ENCODE measurements at places on chromosomes 11 and 22. TPM values are rescaled to one million over a fixed set of nuclear protein-coding genes. Genes with fewer than 3 reads are reported as not detected.

DNA sequence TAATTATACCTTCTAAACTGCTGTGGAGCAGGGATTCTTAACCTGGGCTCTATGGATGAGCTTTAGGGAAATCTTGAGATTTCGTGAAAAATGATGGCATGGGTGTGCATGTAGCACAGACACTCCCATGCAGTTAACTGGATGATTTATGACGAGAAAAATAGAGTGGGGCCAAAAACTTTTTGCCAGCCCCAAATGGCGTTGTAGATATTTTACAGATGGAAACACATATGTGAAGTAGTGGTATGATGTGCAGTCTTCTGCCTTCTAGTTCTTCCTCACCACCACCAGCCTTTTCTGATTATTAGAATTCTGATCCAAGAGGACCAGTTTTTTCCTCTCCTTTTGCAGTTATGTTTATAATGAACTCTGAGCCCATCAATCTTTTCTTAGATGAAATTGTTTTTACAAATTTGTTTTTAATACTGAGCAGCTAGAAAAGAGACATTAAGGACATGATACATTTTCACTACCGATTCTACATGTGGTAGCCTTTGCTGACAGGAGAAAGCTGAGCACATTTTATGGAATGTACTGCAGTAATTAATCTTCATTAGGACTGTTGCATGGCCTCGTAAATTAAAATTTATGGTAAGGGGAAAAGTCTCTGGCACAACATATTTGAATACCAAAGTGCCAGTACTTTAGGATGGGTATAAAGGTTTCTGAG lies 261.4 kb downstream of the DDX10 start:
- no peak for DNase-seq

DNA sequence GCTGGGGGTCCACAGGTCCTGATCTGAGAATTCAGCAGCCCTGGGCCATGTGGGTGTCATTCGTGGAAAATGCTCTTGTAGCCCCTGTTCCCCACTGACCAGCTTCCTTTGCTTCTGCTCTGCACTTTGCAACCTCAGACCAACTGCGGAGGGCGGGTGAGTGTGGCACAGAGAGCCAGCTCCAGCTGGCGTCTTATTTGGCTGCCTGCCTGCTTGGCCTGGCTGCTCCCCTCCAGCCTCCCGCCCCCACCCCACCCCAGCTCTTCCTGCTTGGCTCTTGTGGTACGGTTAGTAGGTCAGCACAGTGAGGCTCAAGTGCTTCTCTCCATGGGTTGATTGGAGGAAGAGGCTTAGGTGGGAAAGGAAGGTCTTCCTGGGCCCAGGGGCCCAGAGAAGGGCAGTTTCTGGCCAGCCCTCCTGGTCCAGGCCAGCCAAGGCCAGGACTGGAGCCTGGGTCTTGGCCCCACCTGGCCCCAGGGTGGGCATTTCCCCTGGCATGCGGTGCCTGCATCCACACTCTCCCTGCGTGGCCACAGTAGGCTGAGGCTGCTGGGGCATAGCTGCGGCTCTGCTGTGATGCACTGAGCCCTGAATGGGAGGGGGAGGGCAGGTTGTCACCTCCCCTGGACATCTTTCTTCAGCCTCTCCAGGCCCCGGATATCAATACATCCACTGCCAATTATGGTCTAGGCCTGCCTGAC lies 26.5 kb downstream of the MYO7A start:
- peak; percentile 57 for DNase-seq

GRCh38 chr11:60921259-60921658 lies 3.0 kb upstream of the TMEM132A start:
- no peak for DNase-seq

- no peak for DNase-seq
Observed at GRCh38 chr22:11066458-11067285, 4461.3 kb upstream of the OR11H1 start.

DNA sequence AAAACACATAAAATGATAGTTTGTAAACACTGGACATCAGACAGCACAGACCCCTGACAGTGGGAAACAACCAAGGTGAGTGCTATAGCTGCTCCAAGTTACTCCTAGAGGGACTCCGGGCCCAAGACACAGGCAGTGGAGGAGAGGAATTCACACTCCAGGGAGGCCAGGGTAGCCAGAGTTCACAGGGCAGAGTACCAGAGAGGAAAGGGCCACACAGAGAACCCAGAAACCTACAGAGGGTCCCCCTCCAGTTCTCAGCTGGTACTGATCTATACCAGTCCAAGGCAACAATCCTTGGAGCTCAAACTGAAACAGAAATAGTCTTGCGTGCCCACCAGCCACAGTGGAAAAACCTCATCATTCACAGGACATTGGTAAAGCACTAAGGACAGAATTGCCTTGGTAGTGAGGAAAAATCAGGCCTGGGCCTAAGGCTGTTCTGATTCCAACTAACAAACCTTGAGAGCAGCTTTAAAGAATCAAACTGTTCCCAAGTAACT lies 7.6 kb downstream of the VPS37C start:
- DNase-seq: no peak

- no peak for DNase-seq
Observed at GRCh38 chr11:121711939-121712338, 259.2 kb upstream of the SORL1-AS1 start.

DNA sequence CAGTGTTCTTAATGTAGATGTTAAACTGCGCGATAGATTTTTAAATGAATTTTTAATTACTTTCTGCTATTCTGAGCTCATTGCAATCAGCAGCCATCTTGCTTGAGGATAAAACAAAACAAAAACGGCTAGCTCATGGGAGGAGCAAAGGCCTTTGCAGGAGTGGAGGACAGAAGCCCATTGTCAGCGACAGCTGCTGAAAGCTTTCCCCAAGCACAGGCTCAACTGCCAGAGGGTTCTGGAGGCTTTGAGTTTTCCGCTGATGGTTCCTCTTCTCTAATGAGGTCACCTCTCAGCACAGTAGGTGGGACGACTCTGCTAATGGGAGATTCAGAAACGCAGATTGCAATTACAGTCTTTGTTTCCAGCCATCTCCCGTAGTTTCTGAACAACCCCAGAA lies 167.1 kb upstream of the TTC12 start:
- DNase-seq: no peak

- no peak for DNase-seq
Observed at GRCh38 chr22:48586799-48587185, 1240.9 kb downstream of the BRD1 start.

DNA sequence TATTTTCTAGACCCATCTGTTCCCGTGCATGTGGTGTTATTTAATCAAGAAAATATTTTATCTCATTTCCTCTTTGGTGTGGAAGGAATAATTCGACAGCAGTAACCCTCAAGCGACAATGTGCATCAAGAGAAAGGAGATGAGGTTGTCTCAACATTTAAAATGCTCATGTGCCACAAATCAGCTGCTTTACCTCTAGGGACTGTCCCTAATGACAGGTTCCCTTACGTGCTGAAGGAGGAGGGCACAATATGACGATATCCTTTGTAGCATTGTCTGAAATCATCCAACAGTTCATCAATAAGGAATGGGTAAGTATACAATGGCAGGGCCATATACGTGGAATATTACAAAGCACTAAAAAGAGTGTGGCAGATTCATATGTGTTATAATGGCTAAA lies 7.0 kb upstream of the SYN3 start:
- DNase-seq: no peak

GRCh38 chr11:12292766-12293165 lies 84.6 kb upstream of the PARVA start:
- no peak for DNase-seq

Gene INSC
- 0.61 TPM for polyA plus RNA-seq

Gene FAM83F
- 1.2 TPM for polyA plus RNA-seq

Gene C11orf98
- 210 TPM for polyA plus RNA-seq

Gene ASCL2
- 0.22 TPM for polyA plus RNA-seq
